ENCODE measurements at places on chromosomes 2 and 18.

DNA sequence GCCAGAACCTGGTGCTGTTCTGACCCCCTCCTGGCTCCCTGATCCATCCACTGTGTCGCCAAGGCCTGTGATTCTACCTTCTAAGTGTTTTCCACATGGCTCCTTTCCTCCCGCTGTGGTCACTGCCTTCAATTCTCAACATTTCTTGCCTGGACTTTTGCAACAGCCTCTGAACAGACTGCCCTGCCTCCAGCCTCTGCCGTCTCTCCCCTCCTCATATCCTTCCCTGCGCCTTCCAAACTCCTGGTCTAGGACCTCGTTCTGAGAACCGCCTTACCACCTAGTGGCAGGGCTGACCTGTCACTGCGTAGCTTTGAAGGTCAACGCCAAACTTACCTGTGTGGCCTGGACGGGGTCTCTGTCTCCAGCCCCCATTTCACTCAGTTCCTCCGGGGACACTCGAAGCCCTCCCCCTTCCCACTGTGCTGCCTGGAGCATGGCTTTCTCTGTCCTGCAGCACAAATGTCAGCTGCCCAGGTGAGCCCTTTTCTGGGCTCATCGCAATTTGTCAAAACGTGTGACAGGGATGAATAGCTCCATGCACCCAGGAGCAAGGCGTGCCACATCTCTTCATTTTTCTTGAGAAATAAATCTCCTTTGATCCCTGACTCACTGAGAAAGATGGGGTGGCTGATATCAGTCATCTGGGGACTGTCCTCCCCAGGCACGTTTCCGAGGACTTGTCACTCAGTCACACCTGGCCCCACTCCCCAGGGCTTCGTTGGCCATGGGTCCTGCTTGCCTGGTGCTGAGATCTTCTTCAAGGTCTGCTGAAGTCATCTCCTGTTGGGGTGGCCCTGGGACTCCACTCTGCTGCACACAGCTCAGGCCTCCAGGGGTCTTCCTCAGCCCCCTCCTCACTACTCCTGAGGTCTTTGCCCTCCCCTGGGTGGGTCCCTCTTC, 46.7 kb downstream of the LDLRAD4 start:
- DNase-seq, result peak; percentile 80

GRCh38 chr2:121828281-121828731, 72.9 kb downstream of the TSN start:
- no peak for DNase-seq

DNA sequence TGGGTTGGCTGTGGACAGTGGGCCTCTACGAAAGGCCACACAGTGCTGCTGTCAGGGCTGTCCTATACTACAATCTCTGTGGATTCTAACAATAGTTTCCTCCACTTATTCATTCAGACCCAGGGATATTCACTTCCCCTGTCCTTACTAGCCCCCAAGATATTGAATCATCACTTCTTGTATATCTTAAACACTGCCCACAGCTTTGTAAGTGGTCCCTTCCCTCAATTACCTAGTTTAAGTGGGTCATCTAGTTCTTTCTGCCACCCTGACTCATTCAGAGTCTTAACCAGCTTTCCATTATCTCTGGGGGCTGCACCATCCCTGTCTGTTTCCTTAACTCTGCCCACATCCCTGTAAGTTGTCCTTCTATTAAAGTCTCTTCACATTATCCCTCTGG, 69.2 kb downstream of the CD28 start:
- DNase-seq, result no peak

DNA sequence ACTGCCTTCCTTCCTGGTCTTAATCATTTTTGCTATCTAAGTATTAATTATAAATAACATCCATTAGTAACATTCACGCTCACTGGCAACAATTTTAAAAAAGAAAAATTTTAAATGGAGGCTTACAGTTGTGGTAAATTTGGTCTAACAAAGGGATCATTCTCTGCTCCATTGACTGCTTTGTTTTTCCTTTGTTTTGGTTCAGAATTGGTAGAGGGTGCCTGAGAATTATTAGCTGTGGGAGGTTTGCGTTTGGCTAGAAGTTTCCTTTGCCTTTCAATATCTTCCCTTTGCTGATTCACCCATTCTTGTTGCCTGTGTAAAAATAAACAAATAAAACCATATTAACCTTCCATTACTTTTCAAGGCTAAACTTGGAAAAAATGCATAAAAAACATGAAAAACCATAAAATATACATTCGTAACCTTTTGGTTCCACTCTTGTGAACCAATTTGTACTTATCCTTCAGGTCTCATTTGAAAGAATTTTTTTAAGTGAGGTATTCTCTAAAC, 114.6 kb downstream of the TLK1 start:
- no peak for DNase-seq
